Vagina (tissue), 2 donors: ENCODE measurements at places on chromosomes 6 and 20.

DNA sequence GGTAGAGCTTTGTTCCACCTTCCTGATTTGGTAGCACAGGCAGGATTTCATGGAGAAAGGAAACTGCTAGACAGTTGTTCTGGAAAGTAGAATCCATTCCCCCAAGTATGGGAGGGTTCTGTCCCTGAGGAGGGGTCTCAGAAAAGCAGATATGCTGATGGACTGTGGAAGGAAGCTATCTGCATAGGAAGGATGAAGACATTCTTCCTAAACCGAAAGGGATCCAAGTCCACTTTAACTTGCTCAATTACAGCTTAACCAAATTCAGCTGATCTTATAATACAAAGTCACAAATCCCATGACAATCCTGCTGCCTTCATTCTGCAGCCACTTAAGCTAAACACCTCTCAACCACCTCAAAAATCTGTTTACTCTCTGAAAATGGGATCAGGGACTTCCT, 2.6 kb downstream of the MAN1A1 start:
- no peak for DNase-seq

- no peak for DNase-seq
These were observed 192.8 kb downstream of the LY86 start for GRCh38 chr6:6781172-6781872.

DNA sequence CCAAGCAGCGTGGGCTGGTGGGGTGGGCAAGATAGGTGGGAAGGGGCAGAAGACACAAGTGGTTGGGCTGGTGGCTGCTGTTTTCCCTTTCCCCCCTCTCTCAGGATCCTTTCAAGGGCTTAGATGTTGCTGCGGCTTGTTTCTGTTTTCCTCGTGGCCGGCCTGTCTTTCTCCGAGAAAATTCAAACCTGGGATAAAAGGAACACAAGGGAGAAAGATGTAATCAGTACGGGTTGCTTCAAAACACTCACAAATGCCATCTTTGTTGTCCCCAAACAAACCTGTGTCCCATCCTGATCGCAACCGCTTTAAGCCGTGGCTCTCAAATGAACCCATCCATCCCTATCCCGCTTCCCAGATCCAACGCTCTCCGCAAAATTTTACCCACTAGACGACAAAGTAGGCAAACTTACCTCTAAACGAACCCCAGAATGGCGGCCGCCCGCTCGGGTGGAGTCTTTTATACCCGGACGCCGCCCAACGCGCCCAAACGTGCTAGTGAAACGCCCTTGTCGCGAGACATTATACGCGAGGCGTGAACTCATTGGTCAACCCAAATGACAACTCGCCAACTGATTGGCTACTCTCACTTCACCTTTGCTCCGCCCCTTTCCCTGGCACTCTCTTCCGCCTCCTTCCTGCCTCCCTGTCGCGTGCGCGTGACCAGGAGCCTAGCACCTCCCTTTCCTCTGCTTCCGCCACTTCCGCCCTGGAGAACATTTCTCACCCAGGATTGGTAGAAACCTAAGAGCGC, at the start of gene PPP1R10:
TSS of gene PPP1R10 (minus strand) at position 433 of the 754 bp plus-strand sequence. CDS start 7,299 bp downstream, outside the sequence.
- DNase-seq: peak; percentile 99

- no peak for DNase-seq
These were observed 6.6 kb upstream of the KIF13A start for GRCh38 chr6:17994019-17994418.

DNA sequence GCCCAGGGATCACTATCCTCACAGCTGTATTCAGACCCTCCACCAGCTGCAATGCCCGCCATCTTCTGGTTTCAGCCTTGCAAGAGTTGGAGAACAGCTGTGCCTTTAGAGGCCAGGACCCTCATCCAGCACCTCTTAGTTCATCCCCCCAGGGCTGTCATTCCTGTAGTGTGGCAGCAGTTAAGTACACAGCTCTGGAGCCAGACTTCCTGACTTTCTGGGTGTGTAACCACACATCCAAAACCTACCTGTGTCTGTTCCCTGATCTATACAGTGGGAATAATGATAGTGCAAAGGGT, 452 bp upstream of the TREM2 start:
- no peak for DNase-seq

GRCh38 chr6:167526465-167527368, 201.8 kb downstream of the TTLL2 start:
- no peak for DNase-seq

DNA sequence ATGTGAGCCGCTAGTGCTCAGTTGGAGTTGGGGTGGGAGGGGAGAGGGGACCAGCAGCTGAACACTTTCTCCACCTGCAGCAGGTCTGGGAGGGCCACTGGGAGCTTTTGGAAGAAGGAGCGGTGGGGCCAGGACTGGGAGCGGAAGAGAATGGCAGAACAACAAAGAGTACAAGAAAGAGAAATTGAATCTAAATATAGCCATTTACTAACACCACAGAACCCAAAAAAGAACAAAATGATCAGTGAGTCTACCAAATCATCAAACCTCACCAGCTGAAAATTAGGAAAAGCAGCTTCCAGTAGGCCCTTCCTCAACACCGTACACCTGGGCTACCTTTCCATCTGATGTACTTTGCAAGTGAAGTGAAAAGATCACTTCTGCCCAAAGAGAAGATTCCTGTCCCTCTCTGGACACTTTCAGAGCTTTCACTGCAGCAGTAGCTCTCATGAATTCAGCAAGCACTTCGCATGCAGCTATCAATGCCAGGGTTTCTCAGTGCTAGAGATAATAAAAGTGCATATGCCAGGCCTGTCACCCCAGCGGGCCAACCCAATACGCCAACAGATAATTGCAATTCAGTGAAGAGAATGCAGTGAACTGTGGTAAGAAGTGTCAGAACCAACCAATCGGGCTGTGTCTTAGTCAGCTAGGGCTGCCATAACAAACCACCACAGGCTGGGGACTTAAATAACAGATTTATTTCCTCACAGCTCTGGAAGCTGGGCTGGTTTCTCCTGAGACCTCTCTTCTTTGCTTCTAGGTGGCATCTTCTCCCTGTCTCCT, 597 bp downstream of the LY86 start:
- DNase-seq: no peak

GRCh38 chr6:140485740-140486449, 1111.4 kb upstream of the CITED2 start:
- no peak for DNase-seq

DNA sequence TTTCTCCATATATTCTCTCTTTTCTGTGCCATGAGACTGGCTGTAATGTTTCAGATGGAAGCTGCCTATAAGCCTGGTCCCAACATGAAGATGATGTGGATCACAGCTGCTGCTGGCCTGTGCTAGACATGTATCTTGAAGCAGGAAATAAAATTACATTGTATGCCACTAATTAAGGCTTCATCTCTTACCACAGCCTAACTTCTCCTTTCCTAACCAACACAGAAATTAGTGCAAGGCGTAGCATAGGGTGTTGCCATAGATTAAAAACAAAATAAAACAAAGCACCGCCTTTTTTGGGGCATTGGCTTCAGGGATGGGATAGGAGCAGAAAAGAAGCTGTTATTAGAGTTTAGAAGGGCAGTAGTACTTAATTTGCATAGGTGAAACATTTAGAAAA, 4.7 kb upstream of the SLC17A4 start:
- DNase-seq: no peak

DNA sequence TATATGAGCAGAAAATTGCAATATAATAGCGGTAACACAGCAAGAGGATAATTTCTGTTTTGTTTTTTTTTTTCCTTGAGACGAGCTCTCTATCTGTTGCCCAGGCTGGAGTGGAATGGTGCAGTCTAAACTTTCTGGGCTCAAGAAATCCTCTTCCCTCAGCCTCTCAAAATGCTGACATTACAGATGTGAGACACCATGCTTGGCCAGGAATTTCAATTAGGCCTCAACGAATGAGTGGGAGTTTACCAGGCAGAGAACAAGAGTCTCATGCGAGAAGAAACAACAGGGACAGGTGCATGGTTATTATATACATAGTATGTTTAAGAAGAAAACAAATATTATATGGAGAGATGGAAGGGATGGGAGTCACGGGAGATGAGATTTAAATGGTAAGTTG, 111.4 kb downstream of the ATXN1 start:
- no peak for DNase-seq

DNA sequence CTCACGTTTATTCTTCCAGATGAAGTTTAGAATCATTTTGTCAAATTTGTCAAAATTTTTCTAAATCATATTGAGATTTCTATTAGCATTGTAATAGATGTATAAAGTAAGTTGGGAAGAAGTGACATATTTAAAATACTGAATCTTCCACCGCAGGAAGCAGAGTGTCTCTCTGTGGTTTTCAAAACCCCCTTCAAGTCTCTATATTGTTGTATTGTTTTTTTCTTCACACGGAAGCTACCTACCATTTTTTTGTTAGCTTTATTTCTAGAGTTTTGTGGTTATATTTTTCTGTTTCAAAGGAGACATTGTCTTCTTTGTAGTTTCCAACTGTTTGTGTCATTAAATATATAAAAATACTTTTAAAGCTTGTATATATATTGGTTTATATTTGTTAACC, 188.6 kb downstream of the ZDHHC14 start:
- no peak for DNase-seq

DNA sequence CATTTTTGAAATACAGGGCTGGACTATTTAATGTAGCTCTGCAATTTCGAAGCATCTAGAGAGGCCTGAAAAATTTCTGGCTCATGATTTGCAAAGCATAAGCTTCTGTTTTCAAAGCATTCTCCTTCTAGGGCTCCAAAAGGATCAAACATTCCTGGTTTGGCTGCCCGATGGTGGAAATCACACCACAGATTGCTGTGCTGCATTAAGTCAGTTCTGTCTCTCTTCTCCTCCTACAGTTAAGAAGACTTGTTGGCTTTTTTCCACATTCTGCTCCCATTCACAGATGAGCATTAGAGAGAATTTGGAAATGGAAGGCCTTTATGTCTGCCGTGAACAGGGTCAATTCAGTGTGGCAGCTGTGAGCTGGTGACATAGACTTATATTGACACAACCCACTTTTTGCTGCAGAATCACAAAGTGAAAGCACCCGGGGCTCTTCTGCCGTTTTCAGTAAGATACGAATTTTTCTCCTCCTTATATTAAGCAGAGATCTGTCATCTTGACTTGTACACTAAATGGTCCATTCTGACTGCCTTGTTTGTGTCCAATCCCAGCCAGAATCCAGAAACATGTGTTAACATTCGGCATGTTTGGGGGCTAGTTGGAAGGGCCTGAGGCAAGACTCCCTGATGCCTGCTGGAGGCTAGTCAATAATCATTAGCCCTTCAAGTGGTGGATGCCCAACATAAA, 330.8 kb upstream of the DEFB112 start:
- DNase-seq: no peak

DNA sequence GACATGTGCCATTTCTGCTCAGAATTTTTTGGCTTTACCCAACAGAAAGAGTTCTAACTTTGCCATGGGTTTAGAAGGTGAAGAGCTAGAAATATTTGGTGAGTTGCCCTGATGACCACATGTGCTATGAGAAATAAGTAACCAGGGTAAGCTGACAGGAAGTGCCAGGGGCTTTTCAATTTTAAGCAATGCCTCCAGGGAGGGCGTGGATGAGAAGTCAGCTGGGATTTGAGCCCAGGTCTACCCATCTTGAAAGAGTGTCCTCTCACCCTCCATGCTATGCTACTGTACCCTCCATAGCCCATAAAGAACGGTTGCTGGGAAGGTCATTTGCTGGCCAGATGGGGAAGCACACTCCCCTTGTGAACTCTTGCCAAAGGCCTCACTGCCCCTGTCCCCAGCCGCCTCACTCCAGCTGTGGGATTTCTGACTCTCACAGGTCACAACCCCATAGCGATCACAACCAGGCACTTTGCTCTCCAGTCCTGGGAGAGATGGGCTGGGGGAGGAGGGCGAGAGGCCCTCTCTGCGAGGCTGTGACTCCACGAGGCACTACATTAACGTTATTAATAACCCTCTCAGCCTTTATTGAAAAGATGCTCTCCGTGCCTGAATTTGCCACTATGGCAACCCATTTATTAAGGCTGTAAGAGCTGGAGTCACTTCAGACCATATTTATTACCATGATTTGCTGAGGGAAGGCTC, 291.1 kb downstream of the DHX35 start:
- no peak for DNase-seq

DNA sequence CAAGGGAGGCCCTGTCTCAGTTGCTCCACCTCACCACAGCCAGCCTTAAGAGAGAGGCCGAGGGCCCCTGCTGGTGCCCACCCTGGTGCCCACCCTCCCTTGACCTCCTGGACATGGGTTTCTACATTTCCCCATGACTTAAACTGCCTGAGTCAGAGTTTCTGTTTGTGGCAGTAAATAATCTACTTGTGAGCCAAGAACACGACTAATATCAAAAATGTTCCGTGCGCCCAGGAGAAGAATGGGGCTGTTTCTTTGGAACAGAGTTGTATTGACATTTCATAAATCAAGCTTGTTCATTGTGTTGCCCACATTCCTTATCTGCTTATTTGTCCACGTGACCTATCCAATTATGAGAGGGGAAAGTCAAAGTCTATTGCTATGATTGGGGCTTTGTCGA, 143.5 kb downstream of the ANKRD60 start:
- no peak for DNase-seq

- DNase-seq: no peak
These were observed 26.6 kb downstream of the BPIFB1 start for GRCh38 chr20:33309631-33310030.

GRCh38 chr20:34525342-34525708, 9.1 kb downstream of the DYNLRB1 start:
- no peak for DNase-seq

DNA sequence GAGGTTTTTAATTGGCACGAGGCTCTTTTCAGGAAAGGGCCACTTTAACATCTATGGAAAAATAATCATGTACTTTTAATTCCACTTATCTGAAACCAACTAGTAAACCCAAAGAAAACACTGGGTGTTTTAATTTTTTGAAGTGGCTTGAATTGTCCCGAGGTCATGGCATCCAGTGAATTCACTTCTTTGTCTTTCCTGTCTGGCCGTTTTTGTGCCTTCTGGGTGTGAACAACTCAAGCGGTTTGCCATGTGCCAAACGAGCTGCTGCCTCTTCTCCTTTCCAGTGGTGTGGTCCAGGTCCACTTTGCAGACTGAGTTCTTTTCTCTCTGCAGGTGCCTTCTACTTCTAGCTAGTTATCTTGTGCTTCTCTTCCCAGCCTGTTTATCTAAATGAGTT, 117.5 kb downstream of the PLCB4 start:
- DNase-seq: no peak

GRCh38 chr6:14660806-14661579, 543.4 kb downstream of the CD83 start:
- DNase-seq: no peak

- DNase-seq: no peak
These were observed 131.1 kb downstream of the VEGFA start for GRCh38 chr6:43900916-43901732.

- no peak for DNase-seq
These were observed 3.6 kb downstream of the BCL2L1 start for GRCh38 chr20:31718952-31719643.

DNA sequence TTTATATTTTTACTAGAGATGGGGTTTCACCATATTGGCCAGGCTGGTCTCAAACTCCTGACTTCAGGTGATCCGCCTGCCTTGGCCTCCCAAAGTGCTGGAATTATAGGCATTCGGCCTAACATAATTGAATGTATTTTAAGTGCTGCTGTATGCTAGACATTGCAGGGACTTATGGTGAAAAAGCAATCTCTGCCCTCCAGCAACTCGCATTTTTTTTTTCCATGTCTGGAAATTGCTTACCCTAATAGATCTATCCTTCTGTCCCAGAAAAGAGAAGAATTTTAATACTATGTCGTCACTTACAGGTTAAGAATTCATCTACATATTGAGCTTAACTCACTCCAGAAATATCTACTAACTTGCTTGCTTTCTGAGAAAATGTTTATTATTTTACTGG, 10.4 kb downstream of the ITCH start:
- DNase-seq: no peak
